CD4-positive, alpha-beta T cell treated with Interferon alpha-2 for 1 hour (primary cell): ENCODE measurements at places on chromosomes 1 and 21.

- no peak for DNase-seq
Measured at GRCh38 chr1:217617126-217617525, 13.8 kb downstream of the GPATCH2 start.

GRCh38 chr1:226697929-226698544 lies 41.0 kb downstream of the ITPKB start:
- no peak for DNase-seq

GRCh38 chr1:192903142-192903541 lies 94.3 kb downstream of the RGS2 start:
- DNase-seq = no peak

DNA sequence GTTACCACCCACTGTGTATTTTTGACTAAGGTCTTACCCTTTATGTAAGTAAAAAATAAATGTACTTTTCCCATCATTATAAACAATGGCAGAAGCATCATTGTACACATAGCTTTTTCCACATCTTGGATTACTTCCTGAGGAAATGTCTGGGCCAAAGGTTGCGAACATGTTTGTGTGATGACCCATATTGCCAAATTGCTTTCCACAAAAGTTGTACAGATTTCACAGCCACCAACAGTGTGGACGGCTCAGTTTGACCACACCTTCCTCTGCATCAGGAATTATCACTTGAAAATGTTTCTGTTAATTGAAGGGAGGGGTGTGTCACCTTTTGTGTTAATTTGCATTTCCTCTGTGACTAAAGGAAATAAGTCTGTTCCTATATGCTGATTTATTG lies 25.7 kb downstream of the AKNAD1 start:
- DNase-seq = no peak

GRCh38 chr1:180994262-180994661 lies 28.4 kb downstream of the STX6 start:
- no peak for DNase-seq

DNA sequence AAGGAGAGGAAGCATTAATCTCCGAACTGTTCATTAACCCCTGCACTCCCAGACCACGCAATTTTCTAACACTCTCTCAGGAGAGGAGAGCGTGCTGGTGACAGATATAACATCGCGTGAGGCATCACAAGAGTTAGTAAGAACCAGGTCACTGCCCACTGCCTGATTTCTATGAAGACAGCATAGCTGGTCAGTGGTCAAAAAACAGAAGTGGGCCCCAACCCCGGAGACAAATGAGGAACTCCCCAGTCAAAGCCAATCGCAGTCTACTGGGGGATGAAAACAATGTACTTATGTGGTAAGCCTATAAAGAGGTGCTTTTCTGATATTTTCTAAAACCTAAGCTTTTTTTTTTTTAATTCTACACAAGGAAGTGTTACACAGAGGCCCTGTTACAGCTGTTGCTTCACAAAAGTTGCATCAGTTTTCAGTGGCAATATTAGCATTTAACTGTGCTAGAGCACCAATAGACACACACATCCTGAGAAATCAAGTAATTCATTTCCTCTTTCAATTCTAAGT lies 231.8 kb upstream of the IRF2BP2 start:
- DNase-seq = peak; percentile 27
